GM18507 (cell line): ENCODE measurements at places on chromosomes 16 and 17.

GRCh38 chr17:45783593-45784292 lies 377 bp upstream of the CRHR1 start:
- DNase-seq = no peak

DNA sequence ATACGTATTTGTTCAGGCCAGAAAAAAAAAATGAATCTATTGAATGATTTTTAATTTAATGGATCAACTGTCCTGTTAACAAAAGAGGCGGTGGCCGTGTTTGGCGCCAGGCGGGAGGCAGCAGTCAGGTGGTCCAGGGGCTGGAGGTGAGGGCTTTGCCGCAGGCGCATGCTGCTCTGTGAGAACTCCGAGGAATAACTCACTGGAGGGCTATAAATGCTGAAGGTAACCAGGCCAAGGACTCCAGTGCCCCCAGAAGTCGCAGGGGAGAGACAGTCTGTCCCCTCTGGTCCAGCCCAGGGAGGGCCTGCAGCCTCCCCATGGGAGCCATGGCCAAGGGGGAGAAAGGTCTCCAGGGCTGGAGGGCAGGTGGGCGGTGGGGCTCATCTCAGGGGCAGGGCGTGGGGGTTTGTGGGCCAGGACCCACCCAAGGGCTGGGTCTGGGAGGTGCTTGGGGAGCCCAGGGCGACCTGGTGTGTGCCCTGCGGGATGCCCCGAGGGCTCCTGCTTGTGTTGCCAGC lies 7.1 kb upstream of the BAHCC1 start:
- no peak for DNase-seq

DNA sequence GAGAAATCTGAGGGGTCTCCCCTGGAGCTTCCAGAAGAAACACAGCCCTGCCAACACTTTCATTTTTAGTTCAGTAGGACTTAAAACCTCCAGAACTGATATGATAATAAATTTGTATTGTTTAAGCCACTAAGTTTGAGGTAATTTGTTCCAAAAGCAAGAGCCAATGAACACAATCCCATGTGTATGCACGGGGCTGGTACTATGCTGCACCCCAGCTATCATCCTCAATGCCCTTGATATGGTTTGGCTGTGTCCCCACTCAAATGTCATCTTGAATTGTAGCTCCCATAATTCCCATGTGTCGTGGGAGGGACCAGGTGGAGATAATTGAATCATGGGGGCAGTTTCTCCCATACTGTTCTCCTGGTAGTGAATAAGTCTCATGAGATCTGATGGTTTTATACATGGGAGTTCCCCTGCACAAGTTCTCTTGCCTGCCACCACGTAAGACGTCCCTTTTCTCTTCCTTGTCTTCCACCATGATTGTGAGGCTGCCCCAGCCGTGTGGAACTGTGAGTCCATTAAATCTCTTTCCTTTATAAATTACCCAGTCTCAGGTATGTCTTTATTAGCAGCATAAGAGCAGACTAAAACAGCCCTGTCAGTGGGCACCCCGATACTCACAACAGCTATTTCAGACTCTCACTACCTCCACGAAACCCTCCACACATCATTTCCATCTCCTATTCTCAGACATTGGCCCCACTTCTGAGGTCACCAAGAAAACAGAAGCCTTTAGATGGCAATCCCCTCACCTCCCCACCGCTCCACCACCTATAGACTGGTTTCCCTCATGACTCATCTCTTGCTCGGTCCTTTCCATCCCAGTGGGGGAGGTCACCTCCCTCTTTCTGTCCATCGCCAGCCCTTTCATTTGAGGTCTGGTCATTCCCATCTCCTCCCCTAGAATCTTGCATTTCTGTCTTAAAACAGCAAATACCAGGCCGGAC lies 8.9 kb upstream of the CACNG1 start:
- DNase-seq = no peak

DNA sequence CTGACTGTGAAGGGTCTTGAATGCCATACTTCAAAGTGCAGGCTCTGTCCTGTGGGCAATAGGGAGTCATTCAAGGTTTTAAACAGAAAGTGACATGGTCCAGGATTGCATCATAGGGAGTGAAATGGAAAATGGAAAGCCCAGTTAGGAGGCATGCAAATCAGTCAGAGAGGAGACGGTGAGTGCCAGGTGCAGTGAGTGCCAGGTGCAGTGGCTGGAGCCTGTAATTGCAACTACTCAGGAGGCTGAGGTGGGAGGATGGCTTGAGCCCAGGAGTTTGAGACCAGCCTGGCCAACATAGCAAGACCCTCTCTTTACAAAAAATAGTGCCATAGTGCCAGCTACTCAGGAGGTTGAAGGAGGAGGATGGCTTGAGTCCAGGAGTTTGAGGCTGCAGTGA lies 35.2 kb upstream of the SIAH1 start:
- DNase-seq = no peak
